ENCODE measurements at places on chromosomes 12 and 14.

- no peak for DNase-seq
Measured at GRCh38 chr12:65609359-65609771, 214.9 kb upstream of the HMGA2 start.

- no peak for DNase-seq
Measured at GRCh38 chr14:55440385-55440784, at the start of gene TBPL2. Gene TBPL2, minus strand, starts transcription at chr14:55440616. Its CDS starts 167 bp downstream, at chr14:55440449.

GRCh38 chr12:55624056-55624455 lies 12.6 kb upstream of the OR10P1 start:
- DNase-seq = no peak

- no peak for DNase-seq
Measured at GRCh38 chr14:102497998-102498677, 11.4 kb downstream of the ANKRD9 start.

- DNase-seq = no peak
Measured at GRCh38 chr12:41514021-41514777, 326.1 kb downstream of the PDZRN4 start.

GRCh38 chr12:56596815-56597214 lies 33.3 kb downstream of the BAZ2A start:
- DNase-seq = no peak

DNA sequence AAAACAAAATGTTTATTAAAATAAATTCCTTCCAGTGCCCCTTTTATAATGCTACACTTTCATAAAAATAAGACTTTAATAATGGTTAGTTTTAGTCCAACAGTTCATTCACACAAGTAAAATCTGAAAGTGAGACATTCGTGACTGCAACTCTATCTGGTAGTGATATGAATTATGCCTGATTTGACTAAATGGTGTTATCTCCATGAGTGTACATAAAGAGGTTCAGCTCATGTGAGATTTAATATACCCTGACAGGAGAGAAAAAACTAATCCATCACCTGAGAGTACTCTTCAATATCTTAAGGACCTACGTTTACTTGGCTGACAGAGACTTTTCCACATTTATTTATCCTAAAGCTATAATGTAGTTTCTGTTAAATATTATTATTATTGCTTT lies 34.0 kb downstream of the ERO1A start:
- DNase-seq = no peak

DNA sequence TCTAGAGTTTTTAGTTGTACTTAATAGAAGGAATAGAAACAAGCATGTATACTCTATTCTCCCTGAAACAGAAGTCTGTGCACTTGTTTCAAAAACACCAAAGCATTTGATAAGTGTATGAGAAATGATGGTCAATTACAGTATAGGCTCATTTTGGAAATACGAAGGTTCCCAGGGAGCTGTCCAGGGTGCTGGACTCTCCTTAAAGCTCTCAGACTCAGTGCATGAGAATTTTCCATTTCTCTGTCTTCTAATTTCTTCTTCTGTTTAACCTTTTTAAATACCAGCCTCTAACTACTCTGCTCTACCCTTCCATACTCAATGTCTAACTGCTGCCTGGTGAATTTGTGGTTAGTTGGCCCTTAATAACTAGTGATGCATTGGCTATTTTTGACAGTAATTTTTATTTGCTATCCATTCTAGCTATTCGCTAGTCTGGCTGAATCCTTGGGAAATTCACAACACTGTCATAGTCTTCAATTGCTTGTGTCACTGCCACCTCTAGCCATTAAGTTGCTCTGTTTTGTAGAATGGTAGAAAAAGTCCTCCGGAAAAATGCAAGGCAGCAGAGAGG lies 229.2 kb downstream of the NRXN3 start:
- DNase-seq = no peak

GRCh38 chr12:62106547-62107185 lies 153.5 kb upstream of the USP15 start:
- no peak for DNase-seq

DNA sequence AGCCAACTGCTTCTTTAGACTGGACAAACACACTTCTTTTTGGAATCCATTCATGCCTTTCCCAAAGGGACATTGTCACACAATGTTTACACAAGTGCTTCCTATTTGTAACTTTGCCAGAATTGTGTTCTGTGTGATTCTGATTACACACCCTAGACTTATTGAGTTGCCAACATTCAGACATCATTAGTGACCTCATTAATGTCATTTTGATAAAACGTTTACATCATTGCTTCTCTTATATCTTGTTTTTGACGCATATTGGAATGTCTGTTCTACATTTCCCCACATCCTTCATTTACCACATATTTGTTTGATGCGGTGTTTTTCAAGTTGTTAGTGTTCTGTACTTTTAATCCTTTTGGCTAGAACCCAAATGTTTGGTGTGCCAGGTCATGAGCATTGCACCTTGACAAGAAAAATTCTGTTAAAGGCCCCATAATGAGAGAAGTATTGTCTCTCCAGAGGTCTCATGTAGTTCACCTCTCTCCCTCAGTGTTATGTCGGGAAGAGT lies 305.5 kb downstream of the AEBP2 start:
- no peak for DNase-seq

GRCh38 chr12:105099356-105099755 lies 8.2 kb upstream of the WASHC4 start:
- DNase-seq = no peak

DNA sequence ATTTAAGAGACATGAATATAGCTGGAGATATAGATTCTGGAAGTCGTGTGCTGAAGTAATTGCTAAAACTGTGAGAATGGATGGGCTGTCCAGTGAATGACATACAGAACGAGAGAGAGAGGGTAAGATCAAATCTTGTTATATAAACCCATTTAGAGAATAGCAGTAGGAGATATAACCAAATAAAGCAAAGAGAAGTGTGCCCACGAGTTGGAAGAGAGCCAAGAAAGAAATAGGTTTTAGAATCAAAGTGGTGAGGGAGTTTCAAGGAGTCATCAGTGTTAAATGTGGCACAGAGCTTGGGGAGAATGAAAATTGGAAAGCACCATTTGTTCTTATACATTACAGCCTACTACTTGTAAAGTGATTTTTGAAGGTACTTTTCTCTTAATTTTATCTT lies 19.2 kb downstream of the TOGARAM1 start:
- DNase-seq = no peak

GRCh38 chr12:66109056-66109455 lies 21.5 kb downstream of the LLPH start:
- DNase-seq = no peak

- DNase-seq = no peak
Measured at GRCh38 chr14:38257507-38257906, 1.6 kb upstream of the CLEC14A start.

- no peak for DNase-seq
Measured at GRCh38 chr12:68240079-68240478, 13.3 kb downstream of the IL22 start.

GRCh38 chr14:55671641-55672040 lies 91.6 kb downstream of the KTN1 start:
- no peak for DNase-seq

GRCh38 chr12:77352946-77353345 lies 287.6 kb upstream of the E2F7 start:
- no peak for DNase-seq

GRCh38 chr12:79329933-79330332 lies 360.8 kb downstream of the PAWR start:
- DNase-seq = no peak

- no peak for DNase-seq
Measured at GRCh38 chr12:127588249-127588648, 678.7 kb upstream of the TMEM132C start.

DNA sequence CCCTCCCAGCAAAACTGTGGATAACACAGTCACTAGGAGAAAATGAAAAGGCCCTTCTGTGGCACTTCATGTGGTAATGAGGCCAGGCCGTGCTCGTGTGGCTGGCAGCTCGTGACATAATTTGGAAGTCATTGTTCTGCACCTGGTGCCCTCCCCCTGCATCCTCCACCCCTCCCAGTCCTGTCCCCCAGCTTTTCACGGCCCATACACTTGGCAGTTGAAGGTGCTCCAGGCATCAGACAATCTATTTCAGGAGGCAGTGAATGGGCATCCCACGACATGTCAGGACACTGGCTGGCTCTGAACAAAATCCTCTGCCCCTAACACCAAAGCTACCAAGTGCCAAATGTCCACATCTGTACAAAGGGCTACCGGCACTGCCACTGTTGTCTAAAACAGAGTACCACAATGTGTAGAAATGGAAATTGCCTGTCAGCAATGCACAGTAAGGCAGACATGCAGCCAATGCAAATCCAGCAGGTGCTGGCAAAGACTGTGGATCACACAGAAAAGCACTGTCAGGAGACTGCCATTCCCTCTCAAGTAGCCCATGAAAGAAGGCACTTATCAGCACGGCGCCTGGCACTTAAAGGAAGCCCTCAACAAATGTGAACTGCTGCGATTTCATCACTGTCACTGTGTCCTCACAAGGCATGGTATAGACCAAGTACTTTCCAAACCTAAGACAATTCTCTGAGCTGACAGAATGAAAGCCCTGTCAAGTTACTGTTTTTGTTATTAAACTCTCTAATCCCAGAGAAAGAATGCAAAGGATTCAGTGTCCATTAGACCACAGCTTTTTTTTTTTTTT lies 39.1 kb downstream of the CORO1C start:
- DNase-seq = no peak

DNA sequence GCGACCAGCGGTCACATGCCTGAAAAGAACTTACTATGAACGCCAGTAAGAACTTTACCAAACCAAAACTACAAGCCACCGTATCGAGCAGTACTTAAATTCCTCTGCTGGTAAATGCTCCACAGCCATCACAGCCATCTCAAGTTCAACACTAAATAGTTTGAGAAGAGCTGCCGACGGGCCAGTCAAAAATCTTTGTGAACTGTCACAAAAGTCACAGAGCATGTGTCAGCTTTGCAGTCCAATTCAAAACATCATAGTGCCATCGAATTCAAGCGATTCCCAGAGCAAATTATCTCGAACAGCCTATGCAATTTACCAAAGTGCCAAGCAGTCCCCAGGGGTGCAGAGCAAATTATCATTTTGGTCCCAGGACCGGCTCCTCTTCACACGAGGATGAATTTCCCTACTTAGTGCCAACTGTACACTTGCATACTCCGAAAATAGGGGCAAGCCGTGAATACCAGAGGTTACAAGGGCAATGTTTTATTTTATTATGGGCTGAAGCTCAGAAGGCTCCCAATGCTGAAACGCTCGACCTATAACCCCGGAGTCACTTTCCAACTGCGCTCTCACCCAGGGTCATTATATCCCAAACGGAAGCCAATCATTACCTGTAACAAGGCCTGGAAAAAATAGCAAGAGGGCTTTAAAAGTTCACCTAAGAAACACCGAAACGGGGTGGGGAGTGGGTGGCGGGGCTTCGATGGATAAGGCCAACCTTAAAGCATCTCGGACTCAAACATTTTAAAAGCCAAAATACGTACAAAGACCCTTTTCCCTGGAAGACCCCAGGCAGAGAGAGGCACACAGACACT lies 1.1 kb downstream of the LRP6 start:
- DNase-seq = no peak

DNA sequence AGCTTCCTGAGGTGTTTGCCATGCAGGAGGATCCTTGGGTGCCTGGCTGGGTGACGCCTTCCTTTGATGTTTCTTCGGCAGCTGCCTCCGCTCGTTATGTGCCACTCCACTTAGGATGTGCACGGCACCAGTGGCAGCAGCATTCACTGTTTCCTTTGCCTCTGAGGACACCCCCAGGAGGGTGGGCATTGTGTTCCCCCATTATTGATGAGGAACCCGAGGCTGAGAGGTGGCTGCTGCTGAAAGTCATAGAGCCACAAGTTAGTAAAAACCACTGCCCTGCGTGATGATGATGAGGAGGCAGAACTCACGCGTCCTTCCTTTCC lies 41.2 kb downstream of the EP400 start:
- no peak for DNase-seq

- no peak for DNase-seq
Measured at GRCh38 chr14:65320661-65321308, 91.7 kb upstream of the FUT8 start.

- DNase-seq = peak; percentile 69
Measured at GRCh38 chr12:104456417-104456949, at the start of gene CHST11. Gene CHST11, plus strand, starts transcription at chr12:104456948.

GRCh38 chr14:88995437-88996198 lies 171.2 kb downstream of the TTC8 start:
- no peak for DNase-seq

DNA sequence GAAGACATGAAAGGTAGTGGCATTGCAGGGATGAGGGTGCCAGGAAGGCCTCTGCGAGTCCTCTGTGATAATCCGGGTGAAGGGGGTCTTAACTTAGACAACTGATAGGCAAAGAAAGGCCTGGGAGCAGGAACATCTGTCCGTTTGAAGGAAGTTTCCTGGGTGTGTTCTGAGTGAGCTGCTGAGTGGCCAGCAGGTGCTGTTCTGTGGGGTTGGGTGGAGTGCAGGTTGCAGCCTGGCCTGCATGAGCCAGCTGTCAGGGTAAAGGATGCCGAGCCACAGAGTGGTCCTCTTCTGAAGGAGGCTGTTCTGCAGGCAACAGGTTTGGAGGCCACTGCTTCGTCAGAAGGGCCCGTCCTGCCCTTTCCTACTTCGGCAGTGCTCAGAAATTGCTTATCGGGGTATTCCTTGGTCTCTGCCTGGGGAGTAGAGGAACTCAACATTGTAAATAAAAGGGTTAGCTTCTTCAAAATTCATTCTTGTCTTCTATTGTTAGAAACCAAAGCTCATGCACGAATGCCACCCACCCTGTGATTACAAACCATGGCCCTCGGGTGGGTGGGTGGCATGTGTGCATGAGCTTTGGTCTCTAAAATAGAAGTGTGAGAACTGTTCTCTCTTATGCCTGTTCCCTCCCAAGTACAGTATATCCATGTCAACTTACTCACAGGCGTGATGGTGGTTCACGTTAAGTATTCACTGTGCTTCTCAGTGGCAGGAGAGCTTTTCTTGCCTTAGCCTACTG lies 118.9 kb downstream of the CHST11 start:
- no peak for DNase-seq

DNA sequence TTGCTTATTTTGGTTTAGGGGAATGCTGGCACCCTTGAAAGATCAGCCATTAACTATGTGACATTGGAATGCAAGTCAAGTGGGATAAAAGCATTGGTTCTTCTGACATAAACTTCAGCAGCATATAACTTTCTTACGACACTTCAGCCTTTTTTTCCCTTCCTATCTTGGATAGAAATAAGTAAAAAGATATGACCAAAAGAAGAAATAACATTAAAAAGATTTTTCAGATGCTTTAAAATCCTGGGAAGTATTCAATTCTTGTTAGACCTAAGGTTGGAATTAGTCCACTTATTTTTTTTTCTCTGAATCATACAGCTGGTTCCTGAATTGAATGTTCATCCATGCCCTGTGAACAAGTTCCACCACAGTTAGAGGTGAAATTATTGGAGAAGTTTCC lies 85.6 kb upstream of the TSPAN8 start:
- no peak for DNase-seq

DNA sequence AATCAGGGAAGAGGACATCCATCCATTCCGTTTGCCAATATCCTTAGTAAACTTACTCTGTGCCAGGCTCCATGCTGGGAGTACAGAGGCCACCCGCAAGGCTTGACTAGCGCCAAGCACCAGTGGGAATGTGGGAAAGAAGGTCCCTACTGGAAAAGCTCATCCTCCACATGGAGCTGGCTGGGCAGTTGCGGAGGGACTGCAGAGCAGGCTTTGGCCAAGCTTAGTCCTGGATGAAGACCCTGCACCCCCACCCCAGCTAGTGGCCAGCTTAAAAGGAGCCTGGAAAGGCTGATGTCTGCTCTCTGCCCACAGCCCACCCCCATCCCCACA lies 22.4 kb upstream of the EIF2B2 start:
- DNase-seq = no peak

GRCh38 chr12:851913-852312 lies 97.6 kb downstream of the RAD52 start:
- no peak for DNase-seq

- DNase-seq = no peak
Measured at GRCh38 chr12:20463913-20464524, 95.7 kb downstream of the PDE3A start.

Measured in activated effector memory CD4-positive, alpha-beta T cell treated with Interleukin-2 at 50 U/mL for 16 hours (primary cell).